ENCODE measurements at places on chromosomes 2 and 18.

GRCh38 chr2:162929571-162929970, 91.0 kb upstream of the KCNH7 start:
- no peak for DNase-seq

DNA sequence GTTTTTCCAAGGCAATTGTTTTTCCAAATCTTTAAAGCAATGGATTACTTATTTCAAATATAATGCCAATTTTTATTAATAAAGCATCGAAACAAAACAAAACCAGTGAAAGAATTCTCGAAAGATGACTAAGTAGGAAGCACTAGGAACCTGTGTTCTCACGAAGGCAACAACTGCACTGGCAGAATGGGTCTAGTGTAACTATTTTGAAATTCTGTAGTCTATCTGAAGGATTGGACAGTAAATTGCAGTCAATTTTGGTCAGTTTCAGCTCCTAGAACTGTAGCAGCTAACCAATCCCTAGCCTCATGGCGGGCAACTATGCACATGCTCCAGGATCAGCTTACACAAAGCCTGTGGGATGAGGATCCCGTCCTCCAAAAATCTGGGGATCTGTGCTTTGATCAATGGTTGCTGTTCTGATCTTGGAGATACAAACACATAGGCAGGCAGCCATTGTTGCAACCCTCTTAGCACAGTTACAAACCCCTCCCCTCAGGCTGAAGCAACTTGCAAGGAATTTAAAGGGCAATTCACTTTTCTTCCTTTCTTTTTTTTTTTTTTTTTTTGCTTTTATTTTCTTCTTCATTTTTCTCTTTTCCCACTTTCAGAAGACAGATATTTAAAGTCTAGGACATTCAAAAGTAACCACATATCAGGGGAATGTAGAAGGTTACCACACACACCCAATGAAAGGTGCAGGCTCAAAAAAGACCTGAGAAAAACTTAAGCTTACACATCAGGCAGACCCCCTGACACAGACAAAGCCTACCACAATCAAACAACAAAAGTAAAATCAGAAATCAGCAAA, 147.6 kb downstream of the THADA start:
- DNase-seq = no peak

- no peak for DNase-seq
These were observed 22.7 kb upstream of the OTOS start for GRCh38 chr2:240162939-240163714.

GRCh38 chr2:48792030-48792429, 36.5 kb upstream of the LHCGR start:
- DNase-seq = no peak

DNA sequence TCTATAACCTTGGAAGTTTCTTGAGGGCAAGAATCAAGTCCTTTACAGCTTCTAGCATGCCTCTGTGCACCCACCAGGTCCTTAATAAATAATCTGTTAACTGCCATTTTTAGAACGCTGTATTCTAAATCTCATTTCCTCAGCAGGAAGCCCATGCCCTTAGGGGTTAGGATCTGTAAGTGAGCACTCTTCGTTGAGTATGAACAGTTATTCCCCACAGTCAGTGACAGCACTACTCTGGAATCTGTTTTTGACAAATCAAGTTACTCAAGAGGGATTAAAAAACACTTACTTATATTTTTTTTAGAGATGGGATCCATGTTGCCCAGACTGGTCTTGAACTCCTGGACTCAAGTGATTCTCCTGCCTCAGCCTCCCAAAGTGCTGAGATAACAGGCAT, 14.6 kb downstream of the PAIP2B start:
- no peak for DNase-seq

- no peak for DNase-seq
These were observed 180.1 kb downstream of the MGAT5 start for GRCh38 chr2:134433979-134434378.

All from T-helper 2 cell treated with Interferon-gamma antibody and Interleukin-4, amounts not matched to agents 5 μg/mL and 100 μg/mL, for 36 hours (primary cell).